ENCODE measurements at places on chromosomes 7 and 10.

- no peak for DNase-seq
Observed at GRCh38 chr7:75650681-75651080, 88.1 kb downstream of the HIP1 start.

DNA sequence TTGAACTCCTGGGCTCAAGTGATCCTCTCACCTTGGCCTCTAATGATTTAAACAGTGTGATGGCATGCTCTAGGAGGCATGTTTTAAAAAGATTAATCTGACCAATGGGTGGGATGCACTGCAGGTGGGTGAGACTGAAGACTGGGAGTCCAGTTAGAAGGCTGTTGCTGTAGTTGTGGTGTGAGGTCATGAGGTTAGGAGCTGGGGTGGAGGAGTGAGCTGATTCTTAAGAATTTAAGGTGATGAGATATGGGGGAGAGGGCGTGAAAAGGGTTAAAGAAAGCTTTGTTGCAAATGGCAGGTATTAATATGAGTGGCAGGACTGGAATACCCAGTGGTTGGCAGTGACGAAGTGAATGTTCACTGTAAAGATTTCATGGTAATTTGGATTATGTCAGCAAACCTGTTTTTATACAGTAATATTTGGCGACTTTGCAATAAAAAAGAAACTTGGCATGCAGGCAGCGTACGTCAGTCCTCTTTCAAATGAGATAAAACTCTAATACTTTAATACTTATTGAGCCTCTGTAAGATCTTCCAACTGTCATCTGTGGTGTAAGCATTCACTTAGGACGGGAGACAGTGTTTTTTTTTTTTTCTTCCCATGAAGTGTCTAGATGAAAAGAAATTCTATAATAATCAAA is 72.8 kb upstream of the MTPN start:
- DNase-seq = no peak

DNA sequence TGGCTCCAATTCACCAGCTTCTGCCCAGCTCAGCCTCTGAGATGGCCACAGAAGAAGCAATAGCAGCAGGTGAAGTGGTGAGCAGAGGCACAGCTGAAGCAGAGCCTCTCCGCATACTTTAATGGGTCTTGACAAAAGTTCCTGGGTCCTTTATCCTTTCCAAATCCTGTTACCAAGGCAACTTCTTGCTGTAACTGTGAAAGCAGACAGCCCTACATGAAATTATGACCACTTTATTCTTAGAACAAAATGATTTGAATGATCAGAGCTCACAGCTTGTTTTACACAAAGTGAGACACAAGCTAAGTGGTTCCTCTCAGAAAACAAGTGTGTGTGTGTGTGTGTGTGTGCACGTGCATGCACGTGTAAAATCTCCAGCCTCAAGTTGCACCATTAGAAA is 245.6 kb downstream of the HTR7 start:
- DNase-seq = no peak

GRCh38 chr10:14366760-14367159 is 36.0 kb upstream of the FRMD4A start:
- DNase-seq = no peak

GRCh38 chr10:108104551-108105156 is 940.1 kb upstream of the SORCS1 start:
- no peak for DNase-seq

DNA sequence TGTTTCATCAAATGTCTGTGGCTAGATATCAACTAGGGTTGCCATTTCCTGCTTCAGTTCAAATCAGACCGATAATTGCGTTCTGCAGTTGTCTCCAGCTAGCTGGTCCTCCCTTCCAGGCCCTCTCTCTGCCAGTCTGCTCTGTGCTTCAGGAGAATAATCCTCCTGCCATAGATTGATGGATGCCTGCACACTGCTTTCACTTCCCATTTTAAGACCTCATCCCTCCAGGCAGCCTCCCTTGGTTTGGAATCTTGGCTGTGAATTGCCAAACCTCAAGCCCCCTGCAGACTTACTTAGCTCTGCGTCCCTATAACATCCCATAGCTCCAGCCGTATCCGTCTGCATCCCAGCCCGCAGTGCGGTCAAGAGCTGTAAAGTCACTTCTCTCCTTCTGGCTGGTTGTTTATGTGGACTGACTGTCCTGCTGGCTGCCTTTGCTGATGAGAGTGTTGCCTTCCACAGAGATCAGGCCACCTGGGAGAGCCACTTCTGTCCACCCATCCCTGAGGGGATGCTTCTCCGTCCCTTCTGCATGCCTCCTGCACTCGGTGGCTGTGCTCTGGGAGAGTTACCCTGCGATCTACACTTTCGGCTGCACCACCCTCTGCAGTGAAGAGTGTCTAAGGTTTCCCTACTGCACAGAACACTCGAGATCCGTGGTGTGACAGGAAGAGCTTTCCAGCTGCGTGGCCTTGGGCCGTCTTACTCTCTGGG is 22.4 kb upstream of the KLF6 start:
- DNase-seq = peak; percentile 79

Measured in astrocyte of the spinal cord (primary cell).